Choroid plexus epithelial cell (primary cell): ENCODE measurements at places on chromosomes 6 and 20.

- DNase-seq: no peak
Observed at GRCh38 chr6:792662-793061, 99.7 kb upstream of the EXOC2 start.

GRCh38 chr20:45053430-45054351 is 47.2 kb downstream of the KCNS1 start:
- no peak for DNase-seq

- no peak for DNase-seq
Observed at GRCh38 chr6:44849806-44850205, 462.3 kb downstream of the CDC5L start.

DNA sequence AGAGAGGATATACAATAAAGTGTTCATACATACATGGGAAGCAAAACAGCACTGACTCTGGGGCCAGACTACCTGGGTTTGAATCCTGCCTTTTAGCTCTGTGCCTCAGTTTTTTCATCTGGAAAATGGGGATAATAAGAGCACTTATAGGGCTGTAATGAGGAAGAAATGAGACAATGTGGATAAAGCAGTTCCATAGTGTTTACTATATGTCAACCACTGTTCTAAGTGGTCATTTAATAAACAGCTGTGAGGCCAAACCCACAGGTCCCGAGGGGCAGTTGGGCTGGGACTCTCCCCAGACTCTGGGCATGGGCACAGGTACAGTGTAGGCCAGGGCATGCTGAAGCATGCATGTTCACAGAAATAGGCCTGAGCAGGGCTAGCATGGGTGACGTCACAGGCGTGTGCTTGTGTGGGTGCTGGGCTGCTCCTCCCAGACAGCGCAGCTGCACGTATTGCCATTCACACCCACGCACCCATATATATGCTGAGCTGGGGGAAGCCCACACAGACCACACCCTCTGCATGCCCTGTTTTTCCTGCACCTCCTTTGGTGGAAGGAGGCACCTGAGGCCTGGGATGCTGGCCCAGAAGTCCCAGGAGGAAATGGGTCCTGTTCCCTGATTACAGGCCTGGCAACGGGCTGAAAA is 3.5 kb upstream of the PLCG1 start:
- no peak for DNase-seq

- DNase-seq: no peak
Observed at GRCh38 chr6:148446681-148447080, 104.0 kb downstream of the SASH1 start.

GRCh38 chr6:27295301-27296079 is 16.6 kb downstream of the POM121L2 start:
- DNase-seq: peak; percentile 83
